Stimulated activated CD8-positive, alpha-beta memory T cell treated with anti-CD3 and anti-CD28 coated beads, Interleukin-7, amount 100 ng/mL, for 48 hours (primary cell): ENCODE measurements at places on chromosomes 5 and 9.

DNA sequence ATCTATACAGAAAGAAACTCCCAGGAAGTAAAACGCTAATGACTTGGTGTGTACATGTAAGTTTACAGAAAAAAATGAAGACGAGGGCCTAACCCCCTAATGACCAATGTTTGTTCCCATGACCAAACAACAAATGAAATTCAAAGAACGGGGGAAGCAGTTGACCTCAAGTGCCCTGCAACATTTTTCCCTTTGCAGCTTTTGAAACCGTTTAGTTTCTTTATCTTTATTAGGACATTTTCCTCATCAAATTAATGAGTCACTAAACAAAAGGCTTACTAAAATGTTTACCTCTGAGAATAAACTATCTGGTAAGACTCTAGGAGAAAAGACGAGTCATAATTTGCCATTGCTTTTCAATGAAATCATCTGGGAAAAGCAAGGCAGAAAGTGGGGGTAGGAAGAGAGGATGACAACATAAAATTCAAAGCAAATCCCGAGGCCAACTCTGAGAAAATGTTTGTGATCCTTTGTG lies 57.4 kb downstream of the LHFPL2 start:
- no peak for DNase-seq

DNA sequence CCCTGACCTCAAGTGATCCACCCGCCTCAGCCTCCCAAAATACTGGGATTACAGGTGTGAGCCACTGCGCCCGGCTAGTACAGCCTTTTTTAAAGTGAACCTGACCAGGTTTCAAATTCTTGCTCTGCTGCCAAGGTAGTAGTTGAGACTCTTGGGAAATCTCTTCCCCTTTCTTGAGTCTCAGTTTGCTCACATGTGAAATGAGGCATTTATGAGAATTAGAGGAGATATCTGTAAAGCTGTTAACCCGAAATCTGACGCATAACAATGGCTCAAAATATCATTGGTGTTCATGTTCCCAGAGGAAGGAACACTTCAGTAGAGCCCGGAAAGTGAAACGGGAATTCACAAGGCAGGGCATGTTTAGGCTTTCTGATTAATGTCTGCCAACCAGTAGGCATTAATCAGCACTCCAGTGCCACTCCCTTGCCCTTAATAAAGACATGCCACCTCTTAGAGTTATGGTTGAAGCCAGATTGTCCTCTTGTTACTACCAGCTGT lies 1.5 kb downstream of the ARPC5L start:
- DNase-seq = no peak

DNA sequence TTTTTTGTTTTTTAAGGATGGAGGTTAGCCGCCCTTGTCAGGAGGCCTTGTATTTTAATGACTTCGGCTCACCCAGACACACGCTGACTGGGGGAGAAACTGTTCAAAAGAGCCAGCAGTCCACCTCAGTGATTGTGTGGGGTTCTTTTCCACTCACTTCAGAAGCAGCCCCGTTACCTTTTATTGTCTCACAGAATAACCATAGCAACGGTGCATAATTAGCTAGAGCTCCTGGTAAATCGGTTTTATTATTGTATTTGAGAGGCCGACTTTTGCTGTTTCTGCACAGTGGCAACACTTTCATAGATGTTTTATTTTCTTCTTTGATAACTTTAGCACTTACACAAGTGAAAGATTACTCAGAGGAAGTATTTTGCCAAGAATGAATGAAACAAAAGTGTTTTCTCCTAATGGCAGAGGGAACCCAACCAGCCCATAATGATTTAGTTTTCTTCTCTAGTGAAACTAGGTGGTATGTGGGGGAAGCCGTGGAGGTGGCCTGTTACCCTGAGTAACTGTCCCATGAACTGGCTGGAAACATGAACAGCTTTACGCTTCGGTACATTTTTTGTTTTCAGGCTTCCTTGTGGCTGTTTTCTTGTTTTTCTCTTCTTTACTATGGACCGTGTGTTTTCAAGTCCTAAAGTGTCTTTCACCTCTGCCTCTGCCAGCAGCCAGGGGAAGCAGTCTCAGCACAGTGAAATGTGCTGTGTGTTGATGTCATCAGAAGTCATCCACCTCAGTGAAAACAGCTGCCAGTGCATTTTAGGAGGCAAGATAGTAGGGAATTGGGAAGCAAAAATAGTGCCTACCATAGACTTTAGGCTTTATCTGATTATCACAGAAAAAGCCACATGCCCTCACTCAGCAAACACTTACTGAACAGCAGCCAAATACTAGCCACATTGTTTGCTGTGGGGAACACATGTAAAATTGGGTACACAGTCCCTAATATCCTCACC lies 414.7 kb downstream of the KDM4C start:
- no peak for DNase-seq

- DNase-seq = no peak
These were observed 18.1 kb upstream of the WWC1 start for GRCh38 chr5:168273056-168273980.

DNA sequence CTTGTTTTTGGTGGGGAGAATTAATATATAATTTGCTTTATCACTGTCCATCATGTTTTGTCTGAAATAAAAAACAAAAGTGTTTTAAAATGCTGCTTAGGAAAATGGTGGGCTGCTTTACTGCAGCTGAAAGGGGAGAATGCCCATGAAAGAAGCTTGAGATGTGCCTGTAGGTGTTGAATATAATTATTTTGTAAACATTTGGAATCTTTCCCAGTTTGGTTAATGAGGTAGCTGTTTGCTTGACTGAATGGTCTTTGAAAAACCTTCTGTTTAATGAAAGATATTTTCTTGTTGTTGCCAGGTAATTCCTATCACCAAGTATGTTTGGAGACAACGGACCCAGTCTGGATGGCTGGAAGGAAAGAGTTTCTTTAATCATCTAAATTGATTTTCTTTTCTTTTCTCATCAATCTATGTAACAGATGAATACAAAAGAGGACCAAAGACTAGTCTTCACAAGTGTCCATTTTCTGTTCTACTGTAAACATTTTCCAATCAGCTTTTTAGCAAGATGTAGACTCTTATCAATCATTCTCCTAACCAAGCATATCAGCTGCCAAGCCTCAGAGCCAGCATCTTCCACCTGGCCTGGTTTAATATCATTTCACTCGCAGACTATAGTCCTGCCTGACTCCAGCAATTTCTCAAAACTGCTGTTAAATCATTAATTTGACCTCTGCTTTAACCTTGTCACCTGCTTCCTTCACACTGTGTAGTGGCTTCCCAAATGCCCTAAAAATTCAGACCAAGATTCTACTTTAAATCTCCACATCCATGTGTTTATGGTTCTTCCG lies 441.2 kb upstream of the CHD1 start:
- DNase-seq = no peak

GRCh38 chr9:78781681-78782080 lies 484.8 kb downstream of the PSAT1 start:
- no peak for DNase-seq

DNA sequence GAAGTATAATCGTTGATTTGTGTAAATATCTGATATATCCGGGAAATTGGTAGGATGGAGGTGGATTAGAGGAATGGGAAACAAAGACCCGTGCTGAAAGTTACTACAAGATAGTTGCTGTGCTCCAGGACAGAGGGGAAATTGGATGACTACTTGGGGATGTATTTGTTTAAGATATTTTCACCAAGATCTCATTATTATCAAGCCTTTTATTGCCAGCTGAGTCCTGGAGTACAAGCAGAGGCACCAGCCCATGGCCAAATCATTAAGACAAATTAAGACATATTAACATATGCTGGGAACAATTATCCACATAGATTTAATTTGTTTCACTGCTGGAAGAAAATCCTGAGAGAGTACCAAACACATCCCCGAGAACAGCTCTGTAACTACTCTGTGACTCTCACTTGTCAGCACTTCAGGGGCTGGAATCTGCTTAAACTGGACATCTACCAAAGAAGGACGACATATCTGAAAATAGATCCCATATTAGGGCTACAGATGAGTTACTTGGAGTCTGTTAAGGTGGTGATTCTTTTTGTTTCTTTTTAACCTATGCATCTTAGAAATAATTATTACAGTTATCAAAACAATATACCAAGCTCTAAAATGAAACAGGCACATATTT lies 68.2 kb downstream of the SLC1A1 start:
- no peak for DNase-seq

DNA sequence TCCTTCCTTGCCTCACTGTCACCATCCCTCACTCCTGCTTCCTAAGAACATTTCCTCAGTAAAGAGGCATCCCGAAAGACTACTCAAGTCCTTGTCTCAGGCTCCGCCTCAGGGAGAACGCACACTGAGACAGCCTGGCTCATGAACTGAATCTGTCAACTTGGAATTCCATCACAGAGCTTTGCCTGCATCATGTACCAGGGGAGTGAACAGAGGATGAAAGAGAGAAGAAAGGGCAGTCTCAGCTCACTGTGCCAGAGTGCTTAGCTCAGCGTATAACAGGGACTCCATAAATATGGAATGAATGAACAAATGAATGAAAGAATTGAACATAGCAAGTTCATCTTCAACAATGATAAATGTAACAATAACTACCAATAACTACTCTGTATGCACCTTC lies 68.7 kb upstream of the SLC1A3 start:
- DNase-seq = no peak

- DNase-seq = no peak
These were observed 58.6 kb upstream of the PHYKPL start for GRCh38 chr5:178291161-178291561.

- no peak for DNase-seq
These were observed 94.7 kb upstream of the ERCC6L2 start for GRCh38 chr9:95780751-95781150.

DNA sequence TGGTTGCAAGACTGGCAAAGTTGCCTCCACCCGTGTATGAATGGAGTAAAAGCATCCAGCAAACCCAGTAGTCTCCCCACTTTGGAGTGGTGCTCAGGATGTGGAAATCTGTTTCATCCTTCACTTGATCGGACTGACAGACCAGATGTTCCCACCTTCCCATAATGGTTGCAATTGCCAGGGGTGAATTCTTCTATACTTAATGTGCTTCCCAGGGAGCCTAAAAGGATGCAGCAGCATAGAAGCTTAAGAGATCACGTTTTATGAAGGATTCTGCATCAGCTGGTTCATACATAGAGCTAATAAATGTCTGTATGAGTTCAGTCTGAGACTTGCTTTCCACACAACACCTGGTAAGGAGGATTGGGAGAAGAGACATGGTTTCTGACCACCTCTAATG lies 198.8 kb upstream of the S1PR3 start:
- DNase-seq = no peak

DNA sequence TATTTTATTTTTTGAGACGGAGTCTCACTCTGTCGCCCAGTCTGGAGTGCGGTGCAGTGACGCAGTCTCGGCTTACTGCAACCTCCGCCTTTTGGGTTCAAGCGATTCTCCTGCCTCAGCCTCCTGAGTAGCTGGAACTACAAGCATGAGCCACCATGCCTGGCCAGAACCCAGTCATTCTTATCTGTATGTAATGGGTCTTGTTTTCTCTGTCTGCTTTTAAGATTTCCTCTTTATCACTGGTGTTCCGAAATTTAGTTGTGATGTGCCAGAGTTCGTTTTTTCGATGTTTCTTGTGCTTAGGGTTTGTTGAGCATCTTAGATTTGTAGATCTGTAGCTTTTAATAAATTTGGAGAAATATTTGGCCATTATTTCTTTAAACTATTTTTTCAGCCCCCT lies 19.2 kb downstream of the SLC25A25 start:
- no peak for DNase-seq

DNA sequence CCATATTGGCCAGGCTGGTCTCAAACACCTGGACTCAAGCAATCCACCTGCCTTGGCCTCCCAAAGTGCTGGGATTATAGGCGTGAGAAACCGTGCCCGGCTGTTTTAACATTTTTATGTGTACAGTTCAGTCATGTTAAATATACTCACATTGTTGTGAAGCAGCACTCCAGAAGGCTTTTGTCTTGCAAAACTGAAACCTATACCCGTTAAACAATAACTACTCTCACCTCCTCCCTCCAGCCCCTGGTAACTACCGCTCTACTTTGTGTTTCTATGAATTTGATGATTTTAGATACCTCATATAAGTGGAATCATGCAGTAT lies 23.1 kb upstream of the SHB start:
- DNase-seq = no peak

GRCh38 chr5:102975045-102975444 lies 144.9 kb downstream of the GIN1 start:
- DNase-seq = no peak

DNA sequence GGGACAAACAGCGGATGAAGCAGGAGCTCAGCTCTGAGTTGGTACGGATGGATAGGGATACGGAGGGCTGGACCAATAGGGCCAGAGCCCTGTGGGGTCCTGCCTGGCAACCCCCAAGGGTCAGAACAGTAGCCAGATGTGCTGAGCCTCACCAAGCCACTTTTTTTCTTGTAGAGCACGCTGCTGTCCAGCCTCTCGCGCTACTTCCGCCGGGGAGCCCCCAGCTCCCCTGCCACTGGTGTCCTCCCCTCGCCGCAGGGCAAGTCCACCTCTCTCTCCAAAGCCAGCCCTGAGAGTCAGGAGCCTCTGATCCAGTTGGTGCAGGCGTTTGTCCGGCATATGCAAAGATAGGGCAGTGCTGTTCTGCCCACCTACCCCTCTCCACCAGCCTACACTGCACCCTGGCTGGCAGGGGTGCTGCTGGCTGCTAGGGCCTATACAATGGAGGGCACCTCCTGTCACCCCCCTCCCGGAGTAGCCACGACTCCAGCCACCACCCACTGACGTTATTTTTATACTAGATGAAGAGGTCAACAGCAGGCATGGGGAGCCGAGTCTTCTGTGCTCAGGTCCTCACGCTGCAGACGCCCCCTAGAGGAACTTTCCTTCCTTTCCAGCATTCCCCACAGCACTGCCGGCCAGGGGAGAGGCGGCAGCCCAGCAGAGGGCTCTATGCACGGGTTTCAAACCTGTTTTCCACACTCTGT lies 21.6 kb downstream of the SH3GLB2 start:
- DNase-seq = no peak

DNA sequence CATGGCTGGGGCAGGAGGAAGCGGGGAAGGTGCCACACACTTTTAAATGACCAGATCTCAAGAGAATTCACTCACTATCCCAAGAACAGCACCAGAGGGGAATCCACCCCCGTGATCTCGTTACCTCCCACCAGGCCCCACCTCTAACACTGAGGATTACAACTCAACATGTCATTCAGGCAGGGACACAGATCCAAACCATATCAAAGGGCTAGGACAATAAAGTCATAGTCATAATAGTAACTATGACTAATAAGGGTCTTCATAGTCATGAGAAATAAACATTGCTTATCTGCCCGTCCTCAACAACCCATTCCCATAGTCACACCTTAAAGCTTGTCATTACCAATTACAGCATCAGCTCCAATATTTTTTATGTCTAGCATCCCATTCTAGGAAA lies 65.3 kb upstream of the SMC2 start:
- no peak for DNase-seq

DNA sequence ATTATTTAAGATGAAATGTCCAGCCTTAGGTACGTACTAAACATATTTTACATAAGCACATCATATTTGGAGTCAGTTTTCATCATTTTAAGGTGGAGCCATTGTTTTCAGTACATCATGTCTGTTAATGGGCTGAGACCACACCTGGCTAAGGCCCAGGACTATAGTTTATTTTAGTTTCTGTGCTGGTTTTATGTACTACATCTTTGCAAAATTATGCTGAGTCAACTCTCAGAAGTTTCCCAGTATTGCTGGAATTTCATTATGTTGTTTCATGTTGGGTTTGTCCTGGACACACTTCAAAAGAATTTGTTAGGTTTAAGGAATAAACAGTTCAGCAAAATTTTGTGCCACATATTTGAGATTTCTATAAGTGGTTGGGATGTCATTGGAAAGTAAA lies 171.2 kb downstream of the CCDC171 start:
- DNase-seq = no peak
